ENCODE measurements at places on chromosomes 12 and 14.
A peak's percentile ranks its signal among the peaks of the same experiment; 100 is the strongest.

GRCh38 chr12:78241446-78241845 is 410.8 kb downstream of the NAV3 start:
- DNase-seq = no peak

- DNase-seq = peak; percentile 54
Measured at GRCh38 chr12:62435303-62436163, 31.1 kb upstream of the MON2 start.

DNA sequence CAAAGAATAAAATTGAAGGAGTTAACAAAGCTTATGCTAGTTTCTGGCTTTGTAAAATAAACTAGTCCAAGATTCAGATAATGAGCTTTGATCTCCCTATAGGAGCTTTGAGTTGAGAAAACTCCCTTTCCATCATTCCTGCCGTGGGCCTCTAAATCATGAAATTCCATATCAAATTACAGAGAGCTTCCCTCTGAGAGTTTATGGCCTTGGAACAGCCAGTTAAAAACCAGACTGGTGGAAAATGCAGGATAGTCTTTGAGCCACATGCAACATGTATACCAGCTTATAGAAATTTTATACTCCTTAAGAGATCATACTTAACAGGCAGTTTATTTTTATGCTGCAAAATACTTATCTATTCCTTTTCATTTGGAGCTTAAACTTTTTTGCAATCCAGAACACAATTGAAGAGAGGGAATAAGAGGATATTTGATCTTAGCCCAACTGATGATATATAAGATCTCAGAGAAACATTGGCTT is 175.8 kb upstream of the ATP2B1 start:
- no peak for DNase-seq

GRCh38 chr12:120903412-120904196 is 554 bp downstream of the SPPL3 start:
- DNase-seq = no peak

- DNase-seq = no peak
Measured at GRCh38 chr12:50086148-50086547, 1.0 kb downstream of the SMARCD1 start.

DNA sequence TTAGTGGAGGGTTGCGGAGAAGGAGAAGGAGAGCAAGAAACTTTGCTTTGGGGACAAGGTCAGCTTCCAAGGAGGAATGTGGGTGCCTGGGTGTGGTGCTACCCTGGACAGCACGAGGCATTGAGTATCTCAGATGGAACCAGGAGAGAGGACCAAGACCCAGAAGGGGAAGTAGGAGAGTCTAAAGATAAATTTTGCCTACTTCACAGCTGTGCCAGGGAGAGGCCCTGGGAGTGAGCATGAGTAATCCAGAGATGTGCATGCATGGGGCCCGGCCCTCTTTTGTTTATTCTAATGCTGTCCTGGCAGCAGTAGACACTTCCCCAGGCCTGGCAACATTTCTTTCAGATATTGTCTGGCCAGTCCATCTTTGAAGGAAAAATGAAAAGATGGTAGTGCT is 49.5 kb upstream of the GNPNAT1 start:
- peak; percentile 44 for DNase-seq

- no peak for DNase-seq
Measured at GRCh38 chr12:92289629-92290349, 144.1 kb upstream of the BTG1 start.

DNA sequence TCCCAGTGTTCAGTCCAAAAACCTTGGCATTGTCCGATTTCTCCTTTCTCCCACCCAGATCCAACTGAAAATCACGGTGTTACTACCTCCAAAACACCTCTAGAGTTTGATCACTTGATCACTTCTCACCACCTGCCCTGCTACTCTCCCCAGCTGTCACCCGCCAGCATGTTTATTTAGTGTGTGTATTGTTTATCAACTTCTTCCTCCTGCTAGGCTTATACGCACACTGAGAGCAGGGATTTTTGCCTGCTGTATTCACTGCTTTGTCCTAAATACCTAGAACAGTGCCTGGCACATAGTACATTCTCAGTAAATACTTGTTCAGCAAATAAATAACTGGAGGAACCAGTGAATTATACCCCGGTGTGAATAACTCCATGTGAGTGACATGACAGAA is 5.0 kb downstream of the BDKRB1 start:
- no peak for DNase-seq

GRCh38 chr14:69013943-69014782 is 35.1 kb upstream of the ACTN1 start:
- no peak for DNase-seq

GRCh38 chr12:12717586-12718380 is 615 bp downstream of the CDKN1B start:
- no peak for DNase-seq

GRCh38 chr14:91376547-91377477 is 40.8 kb downstream of the CCDC88C start:
- no peak for DNase-seq

- no peak for DNase-seq
Measured at GRCh38 chr12:102043928-102044327, 17.9 kb downstream of the WASHC3 start.

Data from midbrain (tissue), 1 donor.